ENCODE measurements at places on chromosomes 4 and X.

DNA sequence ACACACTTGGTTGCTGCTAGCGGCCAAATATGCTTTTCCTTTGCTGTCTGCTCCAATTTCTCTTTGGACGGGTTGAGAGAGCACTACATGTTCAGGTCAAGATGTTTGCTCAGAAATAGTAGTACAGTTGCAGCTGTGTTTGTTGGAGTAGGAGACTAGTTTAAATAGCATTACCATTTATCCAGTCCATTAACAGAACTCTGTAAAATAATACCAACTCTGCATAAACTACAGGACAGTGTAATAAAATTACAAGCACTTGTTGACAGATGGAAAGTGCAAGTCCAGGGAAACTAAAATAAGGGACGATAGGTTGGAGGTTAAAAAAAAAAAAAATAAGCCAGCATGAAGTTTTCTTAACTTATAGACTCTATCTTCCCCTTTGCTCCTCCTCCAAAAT, 20.2 kb downstream of the SLIT2 start:
- DNase-seq, result no peak

DNA sequence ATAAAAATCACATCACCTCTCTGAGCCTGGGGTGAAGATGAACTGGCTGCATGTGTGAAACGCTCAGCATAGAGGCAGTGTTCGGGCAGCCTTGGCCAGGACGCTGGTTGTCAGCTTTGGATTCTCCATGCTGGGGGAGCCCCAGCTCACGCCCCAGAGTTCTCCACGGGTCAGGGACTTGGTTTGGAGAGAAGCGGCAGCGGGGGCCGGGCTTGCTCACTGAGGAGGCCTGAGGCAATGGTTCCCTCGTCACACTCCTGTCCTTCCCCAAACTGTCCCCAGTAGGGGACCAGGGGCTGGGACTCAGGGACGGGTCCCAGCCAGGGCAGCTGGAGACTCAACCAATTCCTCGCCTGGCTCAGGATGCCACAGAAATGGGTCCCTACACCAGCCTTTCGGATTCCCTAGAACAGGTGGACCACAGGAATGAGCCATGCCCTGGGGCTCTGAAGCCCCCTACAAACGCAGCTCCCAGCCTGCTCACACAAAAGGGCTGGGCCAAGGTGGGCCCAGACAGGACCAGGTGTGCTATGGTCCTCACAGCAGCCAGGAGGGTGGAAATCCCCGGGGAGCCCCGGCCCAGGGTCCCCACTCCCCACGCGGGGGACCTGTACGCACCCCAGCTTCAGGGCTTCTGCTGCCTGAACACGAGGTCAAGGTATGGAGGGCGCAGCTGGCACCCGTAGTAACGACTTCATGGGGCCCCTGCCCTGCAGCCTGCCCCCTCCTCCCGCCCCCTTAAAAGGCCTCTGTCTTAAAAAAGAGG, 1.4 kb downstream of the MXD4 start:
- no peak for DNase-seq

DNA sequence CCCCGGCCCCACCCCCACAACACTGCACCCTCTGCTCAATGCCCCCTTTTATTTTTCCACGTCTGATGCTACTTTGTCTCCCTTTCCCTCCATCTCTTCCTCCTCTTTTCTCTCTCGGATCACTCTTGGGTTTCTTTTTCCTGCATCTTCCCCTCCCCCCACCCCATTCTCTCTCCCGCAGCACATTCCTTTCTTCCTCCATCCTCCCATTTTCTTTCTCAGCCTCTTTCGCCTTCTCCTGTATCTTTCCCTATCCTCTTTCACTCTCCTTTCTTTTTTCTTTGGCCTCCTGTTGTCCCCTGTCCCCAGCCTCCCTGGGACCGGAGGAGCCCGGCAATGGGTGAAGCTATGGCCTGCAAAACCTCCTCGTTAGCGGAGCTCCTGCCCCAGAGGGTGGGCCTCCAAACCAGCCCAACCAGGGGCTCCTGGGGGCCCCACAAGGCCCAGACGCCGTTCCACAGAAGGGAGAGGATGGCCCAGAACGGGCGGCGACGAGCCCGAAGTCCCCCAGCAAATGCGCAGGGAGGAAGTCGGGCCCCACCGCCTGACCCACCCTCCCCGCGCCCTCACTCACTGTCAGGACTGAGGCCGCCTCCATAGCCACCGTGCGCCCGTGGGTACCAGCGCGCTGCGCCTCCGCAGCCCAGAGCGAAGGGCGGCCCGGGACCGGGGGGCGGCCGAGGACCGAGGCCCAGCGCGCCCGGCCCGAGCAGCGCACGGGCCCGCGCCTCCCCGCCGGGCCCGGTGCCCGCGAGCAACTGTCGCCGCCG, 807 bp downstream of the HMX1 start:
- no peak for DNase-seq

DNA sequence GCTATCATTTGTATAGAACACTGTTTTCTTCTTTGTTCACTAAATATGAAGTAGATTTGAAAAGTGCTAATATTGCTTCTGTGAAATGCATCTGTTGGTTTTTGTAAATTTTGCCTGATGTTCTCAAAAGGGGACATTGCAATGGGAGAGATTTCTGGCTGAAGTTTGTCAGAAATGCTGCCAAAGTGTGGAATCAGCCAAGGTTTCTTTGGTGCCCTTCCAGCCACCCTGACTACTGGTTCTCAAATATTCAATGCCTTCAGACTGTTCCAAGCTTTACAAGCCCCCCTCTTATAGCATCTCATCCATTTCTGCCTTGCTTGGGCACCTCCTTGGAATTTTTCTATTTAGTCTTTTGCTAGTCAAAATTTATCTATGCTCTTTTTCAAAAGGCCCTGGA, 60.6 kb upstream of the TMLHE start:
- no peak for DNase-seq

DNA sequence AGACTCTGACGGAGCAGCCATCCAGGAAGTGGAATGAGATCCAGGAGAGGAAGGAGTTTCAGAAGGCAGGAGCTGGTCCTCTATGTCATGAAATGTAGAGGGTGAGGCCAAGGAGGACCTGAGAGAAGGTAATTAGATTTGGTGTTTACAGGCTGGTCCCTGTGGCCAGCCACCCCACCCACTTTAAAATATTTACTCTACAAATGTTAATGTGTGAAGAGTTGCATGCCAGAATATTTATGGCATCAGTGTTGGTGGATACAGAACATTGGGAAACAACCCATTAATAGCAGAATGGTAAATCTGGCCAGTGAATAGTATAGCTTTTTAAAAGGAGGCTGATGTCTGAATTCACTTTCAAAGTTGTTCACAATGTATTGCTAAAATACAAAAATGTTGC, 17.6 kb downstream of the TMEM164 start:
- DNase-seq, result no peak

GRCh38 chr4:97432551-97432950, 710.7 kb downstream of the STPG2 start:
- peak; percentile 2 for DNase-seq

DNA sequence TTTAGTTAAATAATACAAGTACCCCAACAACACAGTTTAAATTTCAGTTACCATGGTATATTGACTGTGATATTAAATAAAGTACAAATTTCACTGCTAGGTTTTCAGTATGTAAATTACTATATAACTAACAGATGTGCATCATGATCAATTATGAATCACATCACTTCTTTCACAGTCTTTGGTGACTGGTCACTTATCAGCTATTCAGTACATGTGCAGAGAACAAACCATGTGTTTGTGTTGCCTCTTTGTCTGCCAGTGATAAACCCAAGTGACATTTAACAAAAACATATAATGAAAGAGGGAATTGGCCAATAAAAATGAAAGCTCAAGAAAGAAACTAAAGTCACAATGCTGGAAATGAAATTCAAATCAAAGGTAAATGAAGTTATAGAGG, 249.3 kb downstream of the CHIC1 start:
- no peak for DNase-seq

Data from retinal pigment epithelial cell (primary cell).